ENCODE measurements at places on chromosomes 7 and 10.

- no peak for DNase-seq
Observed at GRCh38 chr7:75575488-75576121, 83.5 kb downstream of the SPDYE5 start.

DNA sequence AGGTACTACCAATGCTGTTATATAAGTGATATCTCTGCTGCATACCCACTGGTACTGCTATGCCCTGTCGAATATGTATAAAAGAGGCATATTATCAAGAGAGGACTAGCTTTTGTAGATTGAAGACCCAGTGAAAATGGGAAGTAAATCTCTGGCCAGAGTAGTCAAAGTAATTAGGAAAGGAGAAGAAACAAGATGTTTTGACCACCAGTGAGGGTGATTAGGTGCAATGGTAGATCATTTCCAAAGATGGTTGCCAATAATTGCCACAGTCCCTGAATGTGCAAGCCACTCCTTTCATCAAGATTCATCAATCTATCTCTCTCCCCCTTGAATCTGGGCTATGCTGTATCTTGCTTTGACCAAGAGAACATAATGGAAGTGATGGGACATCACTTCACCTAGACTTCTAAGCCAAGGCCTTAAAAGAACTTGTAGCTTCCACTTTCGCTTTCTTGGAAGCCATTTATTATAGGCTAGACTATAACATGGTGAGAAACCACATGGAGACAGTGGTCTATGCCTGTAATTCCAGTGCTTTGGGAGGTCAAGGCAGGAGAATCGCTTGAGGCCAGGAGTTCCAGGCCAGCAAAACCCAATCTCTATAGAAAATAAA lies 52.6 kb upstream of the ST8SIA6 start:
- no peak for DNase-seq

- no peak for DNase-seq
Observed at GRCh38 chr7:27346531-27347275, 104.1 kb downstream of the EVX1 start.

- DNase-seq: no peak
Observed at GRCh38 chr10:121112136-121112535, 261.0 kb downstream of the WDR11 start.

DNA sequence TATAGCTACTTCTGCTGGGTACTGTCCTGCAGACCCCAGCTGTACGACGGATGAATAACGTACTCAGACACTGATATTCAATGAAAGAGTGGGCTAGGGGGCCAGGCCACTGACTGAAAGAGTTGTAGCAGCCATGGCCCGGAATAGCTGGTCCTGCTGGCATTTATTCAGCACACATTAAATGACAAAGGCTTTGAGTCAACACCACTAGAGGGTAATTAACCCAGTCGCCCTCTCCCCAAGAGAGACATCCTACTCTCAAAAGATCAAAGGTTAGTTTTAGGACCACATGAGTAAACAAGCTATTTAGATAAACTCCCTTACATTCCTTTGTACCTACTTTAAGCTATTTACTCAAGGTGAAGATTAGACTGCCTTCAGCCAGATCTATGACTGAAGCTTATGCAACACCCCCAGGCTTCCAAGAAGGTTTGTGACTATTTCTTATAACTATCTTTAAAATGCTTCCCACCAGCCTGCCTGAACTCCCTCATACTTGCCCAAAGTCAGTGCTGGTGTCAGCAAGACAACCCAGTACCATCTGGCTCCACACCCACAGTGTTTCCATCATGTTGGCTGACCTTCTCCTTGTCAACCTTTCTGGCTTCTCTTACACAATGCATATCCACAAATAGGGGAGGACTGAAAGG lies 629.1 kb downstream of the SORCS1 start:
- no peak for DNase-seq

DNA sequence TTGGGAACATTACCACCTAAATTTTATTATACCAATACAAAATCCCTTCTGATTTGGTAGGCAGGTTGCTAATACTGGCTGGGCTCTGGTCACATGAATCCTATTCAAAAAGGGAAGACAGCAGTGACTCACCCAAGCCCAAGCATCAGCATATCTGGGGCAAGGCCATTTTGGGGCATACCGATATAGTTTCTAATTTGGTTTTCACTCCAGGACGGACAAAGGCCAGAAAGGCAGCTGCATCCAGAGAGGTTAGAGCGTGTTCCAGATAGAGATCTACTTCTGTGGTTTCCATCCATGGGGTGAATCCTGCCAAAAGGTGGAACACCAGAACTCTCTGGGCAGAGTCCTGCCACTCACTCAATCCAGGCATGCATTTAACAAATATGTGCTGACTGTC lies 335.8 kb downstream of the ELMO1 start:
- DNase-seq: no peak

- DNase-seq: no peak
Observed at GRCh38 chr10:119770928-119771327, 45.1 kb downstream of the INPP5F start.

DNA sequence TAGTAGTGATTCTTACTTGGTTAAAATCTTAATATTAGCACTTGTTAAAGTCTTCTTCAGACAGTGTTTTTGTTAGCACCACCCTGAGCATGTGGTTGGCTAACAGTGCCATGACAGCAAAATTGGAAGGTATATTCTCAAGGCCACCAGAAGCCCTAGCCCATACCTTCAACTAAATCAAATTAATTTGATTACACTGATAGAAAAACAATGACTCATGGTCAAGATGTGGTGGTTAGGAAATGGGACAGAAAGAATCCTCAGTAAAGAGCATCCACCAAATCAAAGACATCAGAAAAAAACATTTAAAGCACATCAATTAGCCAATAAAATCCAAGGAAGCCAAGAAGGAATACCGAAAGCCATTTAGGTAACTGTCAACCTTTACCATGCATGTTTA lies 75.5 kb downstream of the PIP4K2A start:
- DNase-seq: no peak

DNA sequence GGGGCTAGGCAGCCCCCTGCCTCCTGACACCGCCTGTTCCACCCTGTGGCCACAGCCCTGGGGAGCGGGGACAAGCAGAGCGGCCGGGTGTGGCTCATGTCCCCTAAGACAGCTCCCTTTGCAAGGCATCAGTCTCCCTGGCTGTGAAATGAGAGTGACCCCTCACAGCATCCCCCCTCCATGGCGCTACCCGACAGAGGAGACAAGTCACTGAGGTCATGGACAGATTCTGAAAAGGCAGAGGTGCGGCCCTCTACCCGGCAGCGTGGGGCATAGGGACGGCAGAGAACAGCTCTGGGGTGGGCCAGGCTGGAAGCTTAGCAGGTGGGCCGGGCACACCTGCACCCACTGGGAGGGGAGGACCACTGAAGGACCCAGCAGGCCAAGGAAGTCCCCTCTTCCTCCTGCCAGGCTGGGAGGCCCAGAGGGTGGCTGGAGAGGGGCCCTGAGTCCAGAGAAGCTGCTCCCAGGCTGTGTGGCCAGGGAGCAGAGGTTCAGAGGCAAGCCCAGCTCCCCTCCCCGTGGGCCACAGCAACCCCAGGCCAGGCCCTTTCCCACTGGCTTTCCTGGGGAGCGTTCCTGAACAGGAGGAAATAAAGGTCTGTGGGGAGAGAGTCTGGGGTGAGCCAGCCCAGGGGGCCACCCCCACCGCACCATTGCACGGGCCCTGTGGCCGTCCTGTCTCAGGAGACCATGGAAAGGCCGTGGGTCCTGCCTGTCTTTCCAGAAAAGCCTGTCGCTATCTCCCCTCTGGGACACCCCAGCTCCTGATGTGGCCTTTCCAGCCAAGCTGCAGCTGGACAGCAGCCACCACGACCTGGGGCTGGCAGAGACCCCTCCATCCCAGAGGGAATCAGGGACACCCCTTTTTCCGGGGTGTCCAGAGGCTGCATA lies 1.7 kb downstream of the ADAP1 start:
- DNase-seq: no peak

DNA sequence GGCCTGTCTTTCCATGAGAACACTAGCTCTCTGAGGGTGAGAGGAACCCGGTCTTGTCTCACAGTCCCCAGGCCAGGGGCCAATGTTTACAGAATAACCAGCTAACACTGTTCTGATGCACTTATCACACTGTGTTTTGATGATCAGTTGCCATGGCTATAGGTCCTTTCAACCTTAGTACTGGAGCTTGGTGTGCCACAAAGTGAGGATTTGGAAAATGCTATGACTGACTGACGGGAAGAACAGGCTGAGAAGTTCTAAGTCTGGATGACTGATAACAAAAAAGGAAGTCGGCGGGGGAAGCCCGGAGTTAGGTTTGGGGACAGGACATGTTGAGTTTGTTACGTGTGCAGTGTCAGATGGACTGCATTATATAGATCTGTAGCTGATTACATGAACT lies 141.8 kb downstream of the CTTNBP2 start:
- DNase-seq: no peak

DNA sequence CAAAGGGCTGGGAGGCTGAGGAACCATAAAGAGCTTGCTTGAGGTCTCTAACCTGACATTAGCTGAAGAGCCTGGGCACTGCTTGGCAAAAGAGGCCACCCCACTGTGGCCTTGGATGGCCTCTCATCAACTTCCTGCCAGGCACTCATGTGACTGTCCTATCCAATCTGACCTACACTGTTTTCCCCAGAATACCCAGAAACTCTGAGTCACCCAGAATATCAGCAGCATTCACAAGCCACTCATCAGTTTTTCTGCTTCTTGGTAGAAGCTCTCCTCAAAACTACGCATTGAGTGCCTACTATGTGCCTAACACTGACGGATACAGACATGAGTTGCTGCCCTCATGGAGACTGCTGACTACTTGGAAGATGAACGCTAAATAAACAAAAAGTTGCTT lies 4.1 kb upstream of the NT5C2 start:
- DNase-seq: no peak

DNA sequence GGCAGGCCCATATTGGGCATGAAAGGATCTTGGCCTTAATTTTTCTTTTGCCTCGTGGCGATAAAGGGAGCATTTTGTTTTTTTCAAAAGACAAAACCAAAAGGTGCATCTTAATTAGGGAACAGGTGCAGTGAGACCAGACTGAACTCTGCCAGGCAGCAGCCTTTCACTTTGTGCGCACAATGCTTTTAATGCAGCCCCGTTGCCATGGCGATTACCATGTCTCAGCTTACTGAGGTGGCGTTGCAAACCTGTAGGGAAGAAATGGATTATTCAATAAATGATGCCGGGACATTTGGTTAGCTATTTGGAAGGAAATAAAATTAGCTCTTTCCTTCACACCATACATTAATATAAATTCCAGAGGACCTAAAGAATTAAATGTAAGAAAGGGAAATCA lies 61.9 kb downstream of the MYL10 start:
- DNase-seq: no peak

DNA sequence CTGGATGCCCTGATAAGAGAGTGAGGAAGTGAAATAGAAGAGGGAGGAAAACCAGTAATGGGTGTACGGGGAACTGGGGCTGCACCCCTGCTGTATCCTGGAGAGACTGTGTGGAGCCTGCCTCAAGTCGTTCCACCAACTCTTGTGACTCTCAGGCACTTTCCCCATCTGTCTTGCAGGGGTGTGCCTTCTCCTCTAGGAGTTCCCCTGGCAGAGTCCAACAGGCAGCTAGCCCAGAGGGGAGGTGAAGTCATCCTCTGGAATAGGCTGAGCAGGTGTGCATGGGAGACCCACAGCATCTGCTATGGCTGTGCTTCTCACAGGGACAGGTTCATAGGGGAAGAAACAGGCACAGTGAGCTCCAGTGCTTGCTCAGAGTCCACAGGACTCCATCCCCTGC lies 46.8 kb downstream of the WIPF3 start:
- DNase-seq: no peak

GRCh38 chr10:62005281-62005680 lies 103.8 kb downstream of the ARID5B start:
- DNase-seq: no peak

DNA sequence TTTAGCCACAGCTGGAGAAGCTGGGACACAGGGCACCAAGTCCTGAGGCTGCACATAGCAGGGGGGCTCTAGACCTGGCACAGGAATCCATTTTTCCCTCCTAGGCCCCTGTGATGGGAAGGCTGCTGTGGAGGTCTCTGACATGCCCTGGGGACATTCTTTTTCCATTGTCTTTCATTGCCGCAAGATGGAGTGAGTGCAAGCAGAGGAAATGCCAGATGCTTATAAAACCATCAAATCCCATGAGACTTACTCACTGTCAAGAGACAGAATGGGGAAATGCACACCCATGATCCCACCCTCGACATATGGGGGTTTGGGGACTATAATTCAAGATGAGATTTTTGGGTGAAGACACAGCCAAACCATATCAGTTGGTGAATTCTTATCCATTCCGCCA lies 94.7 kb upstream of the FERD3L start:
- no peak for DNase-seq

DNA sequence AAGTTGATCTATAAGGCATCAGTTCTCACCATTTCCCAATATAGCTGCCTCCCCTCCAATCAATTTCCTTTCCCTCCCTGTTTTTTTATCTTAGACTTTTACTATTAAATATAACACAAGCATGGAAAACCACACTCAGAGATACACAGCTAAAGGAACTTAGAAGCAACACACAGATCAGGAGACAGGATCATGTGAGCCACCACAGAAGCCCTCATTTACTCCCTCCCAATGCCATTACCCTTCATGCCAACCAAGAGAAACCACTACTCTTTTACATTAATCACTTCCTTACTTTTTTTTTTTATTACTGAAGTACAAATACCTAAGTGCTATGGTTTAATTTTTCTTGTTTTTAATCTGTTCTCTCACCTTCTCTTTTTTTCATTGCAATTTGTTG lies 33.0 kb downstream of the COG5 start:
- DNase-seq: no peak
